GM19239 (cell line): ENCODE measurements at places on chromosomes 5 and 9.

- no peak for DNase-seq
Observed at GRCh38 chr5:159471904-159472303, 141.6 kb upstream of the IL12B start.

DNA sequence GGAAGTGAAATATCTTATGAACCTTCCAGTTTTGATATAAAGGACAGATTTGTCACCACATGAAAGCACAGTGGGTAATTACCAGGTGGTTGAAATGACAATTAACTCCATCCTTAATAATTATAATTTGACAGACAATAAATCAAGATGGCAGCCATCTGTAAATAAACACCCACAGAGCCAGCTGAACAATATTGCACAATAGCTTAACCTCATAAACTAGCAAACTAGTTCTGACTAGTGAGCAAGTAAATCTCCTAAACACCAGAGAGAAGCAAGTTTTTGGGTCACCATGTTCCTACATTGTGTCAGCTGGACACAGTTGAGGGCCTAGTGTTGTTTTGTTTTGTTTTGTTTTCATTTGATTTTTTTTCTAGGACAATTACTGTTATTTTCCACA lies 577.4 kb downstream of the ACTL7B start:
- no peak for DNase-seq

DNA sequence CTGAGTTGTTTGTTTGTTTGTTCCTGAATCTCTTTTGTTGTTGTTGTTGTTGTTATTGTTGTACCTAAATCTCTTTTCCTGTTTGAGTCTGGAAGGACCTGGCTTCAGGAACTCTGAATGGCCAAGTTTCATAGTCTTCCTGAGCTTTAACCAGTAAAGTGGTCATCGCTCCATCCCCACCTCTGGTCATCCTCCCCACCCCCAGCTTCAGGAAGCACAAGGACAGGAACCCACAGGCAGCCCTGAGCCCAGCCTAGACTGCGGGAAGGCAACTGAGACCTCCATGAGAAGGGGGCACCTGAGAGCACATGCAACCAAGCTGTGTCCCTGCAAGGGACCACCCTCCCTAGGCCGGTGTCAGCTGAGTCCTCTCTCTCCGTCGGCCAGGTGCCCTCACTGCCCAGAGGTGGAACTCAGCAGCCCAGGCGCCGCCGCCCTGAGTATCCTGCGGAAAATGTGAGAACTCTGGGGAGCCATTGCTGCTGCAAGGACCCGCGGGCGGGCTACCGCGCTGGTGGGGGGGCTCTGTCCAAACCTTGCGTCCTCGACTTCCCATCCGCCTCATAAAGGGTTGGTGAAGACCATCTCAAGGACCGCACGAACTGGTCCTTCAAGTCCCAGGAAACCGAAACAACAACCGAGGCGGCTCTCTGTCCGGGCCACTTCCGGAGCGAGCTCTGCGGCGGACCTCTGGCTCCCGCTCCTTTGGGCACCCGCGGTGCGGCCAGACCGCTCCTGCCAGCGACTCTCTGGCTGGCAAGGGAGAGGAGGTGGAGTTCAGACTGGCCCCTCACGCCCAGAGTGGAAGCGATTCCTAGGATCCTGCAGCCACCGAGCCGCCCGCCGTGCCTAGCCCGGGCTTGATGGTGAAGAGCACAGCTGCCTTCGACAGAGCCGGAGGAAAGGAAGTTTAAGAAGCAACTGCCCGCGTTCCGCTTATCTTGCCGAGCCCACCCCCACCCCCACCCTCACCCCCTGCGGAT lies 4.2 kb downstream of the BARX1 start:
- DNase-seq: no peak

GRCh38 chr5:83197326-83197967 lies 120.1 kb downstream of the XRCC4 start:
- no peak for DNase-seq

DNA sequence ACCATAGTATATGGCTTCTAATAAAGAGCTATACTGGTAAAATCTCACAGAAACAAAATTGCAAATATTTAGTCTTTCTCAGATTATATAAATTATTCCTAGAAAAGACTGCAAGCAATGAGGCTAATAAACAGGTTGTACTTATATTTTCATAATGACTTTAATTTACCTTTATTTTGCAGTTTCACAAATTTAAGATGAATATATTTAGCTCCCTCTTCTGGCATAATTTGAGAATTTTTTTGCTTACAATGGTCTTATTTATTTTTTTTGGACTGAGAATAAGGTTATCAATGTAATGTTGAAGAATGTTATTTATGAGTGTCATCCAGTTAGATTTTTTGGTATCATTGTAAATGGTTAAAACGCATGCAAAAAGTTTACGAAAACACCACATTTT lies 56.7 kb downstream of the PIK3R1 start:
- DNase-seq: no peak
